ENCODE measurements at places on chromosomes 6 and 20. TPM values are rescaled to one million over a fixed set of nuclear protein-coding genes. Genes with fewer than 3 reads are reported as not detected.

NRN1 gene
- polyA plus RNA-seq: not detected

GTSF1L gene
- not detected for polyA plus RNA-seq

- no peak for DNase-seq
Observed at GRCh38 chr6:35752330-35752729, 15.5 kb downstream of the ARMC12 start.

DNA sequence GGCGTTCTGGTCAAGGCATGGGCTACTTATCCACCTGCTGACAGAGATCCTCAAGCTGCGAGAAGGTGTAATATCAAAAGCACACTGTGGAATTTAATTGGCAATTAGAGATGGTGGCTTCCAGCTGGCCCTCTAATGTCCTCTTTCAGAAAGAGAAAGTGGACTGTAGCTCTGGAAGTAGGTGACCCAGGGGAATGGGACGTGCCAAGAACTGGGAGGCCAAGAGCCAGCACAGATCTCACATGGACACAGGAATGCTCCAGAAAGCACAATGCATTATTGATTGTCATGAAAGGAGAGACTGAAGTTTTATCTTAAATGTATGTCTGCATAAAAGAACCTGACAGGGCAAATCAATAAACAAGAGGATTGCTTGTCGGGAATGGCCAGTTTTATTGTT lies 198.6 kb upstream of the CDH4 start:
- DNase-seq: no peak

GRCh38 chr6:12446394-12446793 lies 156.2 kb downstream of the EDN1 start:
- DNase-seq: no peak

TCF21 gene
- not detected for polyA plus RNA-seq

GRCh38 chr6:41557335-41557734 lies 11.2 kb downstream of the FOXP4 start:
- DNase-seq: no peak

DNA sequence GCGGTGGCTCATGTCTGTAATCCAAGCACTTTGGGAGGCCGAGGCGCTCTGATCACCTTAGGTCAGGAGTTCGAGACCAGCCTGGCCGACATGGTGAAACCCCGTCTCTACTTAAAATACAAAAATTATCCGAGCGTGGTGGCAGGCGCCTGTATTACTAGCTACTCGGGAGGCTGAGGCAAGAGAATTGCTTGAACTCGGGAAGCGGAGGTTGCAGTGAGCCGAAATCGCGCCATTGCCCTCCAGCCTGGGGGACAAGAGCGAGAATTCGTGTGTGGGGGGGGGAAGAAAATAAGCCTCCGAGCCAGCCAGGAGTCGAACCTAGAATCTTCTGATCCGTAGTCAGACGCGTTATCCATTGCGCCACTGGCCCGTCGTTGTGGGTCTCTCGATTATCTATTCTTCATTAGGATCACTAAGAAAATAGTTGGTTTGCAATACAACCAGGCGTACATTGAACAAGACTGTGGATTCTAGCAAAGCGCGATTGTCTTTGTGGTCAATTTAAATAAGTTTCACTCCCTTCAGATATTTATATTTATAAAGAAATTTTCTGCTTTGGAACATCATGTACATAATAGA lies 33.9 kb upstream of the PRSS16 start:
- no peak for DNase-seq

GRCh38 chr6:44284121-44284520 lies 13.9 kb downstream of the TMEM151B start:
- DNase-seq: no peak

DNA sequence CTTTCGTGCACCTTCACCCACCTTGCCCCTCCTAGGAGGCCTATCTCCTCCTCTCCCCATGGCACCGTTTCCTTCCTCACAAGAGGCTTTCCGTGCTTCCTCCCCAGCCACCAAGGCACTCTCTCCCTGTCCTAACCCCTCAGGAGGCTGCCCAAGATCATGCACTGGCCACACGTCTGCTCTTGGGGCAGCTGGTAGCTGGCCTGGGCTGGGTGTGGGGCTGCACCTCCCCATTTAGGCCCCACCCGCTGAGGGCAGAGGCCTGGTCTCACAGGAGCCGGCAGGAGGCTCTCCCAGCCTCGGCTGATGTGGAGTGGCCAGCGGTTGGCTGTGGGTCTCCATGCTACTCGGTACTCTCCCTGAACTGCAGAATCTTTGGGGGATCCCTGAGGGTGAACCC lies 13.6 kb downstream of the NOL4L start:
- DNase-seq: no peak

TSPYL4 gene
- polyA plus RNA-seq: 8.1 TPM

ARMH2 gene
- not detected for polyA plus RNA-seq

DNA sequence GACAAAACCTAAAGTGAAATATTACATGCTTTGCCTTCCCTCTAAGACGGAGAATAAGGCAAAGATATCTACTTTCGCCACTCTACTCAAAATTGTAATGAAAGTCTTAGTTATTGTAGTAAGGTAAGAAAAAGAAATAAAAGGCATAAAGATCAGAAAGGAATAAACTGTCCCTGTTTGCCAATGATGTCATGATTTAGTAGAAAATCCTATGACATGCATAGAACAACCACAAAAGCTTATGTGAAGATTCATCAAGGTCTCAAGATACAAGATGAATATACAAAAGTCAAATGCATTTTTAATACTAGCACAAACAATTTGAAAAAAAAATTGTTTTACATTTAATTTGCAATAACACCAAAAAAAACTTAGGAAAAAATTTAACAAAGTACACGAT lies 64.0 kb upstream of the FOXQ1 start:
- DNase-seq: no peak

Data from immature natural killer cell (primary cell).